ENCODE measurements at places on chromosomes 11 and 22. TPM values are rescaled to one million over a fixed set of nuclear protein-coding genes. Genes with fewer than 3 reads are reported as not detected.

- DNase-seq = no peak
Measured at GRCh38 chr11:81870815-81871214, 862.8 kb downstream of the FAM181B start.

DNA sequence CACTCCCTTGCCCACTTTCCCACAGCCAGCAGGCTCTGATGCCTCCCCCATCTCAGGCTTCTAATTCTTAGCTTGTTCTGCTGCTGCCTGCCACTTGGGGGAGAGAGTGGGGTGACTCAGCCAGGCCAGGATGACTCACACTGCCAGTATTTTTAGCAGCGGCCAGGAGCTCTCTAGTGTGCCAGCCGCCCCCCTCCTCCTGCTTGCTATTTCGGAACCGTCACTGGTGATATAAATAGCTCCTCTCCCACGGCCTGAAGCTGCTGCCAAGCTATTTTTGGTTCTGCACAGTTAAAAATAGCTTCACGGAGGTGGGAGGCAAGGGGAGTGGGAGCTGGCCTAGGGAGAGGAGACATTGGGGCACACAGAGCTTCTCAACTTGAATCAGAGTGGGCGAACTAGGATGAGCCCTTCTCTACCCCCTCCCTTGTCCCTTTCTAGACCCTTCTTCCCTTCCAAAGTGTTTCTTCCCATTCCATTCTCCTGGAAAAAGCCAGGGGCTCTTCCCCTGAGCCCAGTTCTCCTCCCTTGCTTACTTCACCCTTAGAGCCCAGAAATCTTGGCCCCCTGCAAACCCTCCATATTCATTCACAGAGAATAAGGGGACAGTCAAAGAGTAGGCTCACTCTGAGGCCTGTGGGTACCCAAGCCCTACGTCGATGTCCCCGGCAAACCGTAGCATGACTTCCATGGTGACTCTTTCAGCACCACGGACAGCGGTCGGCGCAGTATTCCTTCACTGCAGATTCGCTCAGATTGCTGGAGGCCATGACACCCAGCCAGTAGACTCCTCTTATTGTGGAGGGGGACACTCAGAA is 2.5 kb upstream of the NPAS4 start:
- DNase-seq = no peak

DNA sequence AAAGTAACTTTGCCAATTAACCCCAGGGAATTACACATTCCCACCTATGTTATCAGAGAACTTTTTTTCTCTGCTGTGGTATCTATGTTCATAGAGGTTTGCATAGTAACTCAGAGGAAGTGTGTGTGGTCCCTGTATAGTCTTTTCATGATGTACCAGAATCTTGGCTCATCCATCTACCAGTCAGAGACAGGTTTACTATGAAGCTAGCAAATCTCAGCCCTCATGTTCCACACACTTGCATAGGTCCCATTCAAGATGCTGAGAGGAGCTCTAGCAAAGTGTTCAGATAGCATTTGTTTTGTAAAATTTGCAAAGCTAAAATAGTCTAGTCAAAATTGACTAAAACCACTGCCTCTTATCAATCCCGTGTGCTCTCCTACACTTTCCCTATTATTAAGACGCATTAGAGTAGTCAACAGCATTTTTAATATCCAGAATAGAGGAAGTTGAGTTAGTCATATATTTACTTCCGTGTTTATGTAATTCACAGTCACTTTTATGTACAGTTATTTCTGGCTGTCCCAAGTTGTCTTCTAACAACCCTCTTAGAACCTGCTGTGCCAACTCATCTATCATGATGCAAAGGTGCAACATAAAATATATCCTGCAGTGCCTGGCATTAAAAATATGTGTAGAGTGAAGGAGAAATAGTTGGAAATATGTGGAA is 184.2 kb downstream of the FAM76B start:
- no peak for DNase-seq

DNA sequence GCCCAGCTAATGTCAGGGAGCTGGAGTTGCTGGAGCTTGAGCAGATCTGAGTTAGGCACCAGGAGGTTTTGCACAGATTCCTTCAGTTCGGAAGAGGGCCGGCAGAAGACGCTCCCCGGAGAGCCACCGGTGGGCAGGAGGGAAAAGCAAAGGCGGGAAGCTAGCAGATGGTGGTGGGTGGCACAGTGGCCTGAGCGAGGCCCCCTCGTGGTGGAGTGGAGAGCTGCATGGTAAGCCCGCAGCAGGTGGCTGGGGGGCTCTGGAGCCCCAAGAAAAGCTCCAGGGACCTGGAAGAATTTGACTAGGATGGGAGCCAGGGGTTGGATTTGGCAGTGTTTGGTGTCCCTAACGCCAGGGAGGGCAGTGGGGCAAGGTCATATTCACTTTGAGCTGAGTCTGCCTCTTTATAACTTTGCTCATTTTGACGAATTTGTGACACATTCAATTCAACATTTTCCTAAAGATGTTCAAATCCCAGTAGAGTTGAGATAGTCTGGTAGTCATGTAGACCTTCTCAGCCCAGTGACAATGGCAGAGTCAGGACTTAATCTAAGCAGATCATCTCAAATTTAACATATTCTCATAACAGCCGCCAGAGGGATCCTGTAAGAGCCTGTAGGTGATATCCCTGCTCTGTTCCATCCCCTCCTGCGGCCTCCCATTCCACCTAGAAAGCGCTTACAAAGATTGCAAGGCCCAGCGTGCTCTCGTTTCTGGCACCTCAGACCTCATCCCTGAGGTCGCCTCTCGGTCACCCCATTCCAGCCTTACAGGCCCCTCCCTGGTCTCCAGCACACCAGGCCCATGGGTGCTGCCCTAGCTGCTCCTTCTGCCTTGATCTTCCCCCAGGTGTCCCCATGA is 57.9 kb downstream of the TRIM29 start:
- no peak for DNase-seq

- DNase-seq = no peak
Measured at GRCh38 chr22:48050836-48051235, 1288.4 kb downstream of the TBC1D22A start.

Gene SYT8
- 0.30 TPM for total RNA-seq

Gene MFRP
- not detected for total RNA-seq

DNA sequence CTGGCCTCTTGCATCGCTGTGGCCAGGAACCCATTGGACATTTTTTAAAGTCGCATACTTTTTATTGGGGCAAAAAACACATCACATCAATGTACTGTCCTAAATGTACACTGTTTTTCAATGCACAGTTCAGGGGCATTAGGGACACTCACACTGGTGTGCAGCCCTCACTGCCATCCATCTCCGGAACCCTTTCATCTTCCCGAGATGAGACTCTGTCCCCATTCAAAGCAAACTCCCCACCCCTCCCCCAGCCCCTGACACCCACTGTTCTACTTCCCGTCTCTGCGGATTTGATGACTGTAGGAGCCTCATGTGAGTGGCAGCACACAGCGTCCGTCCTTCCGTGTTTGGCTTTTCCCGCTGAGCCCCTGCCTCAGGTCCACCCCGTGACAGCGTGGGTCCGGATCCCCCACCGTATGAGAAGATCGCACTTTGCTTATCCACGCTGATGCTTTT is 41.8 kb upstream of the TH start:
- peak; percentile 37 for DNase-seq

DNA sequence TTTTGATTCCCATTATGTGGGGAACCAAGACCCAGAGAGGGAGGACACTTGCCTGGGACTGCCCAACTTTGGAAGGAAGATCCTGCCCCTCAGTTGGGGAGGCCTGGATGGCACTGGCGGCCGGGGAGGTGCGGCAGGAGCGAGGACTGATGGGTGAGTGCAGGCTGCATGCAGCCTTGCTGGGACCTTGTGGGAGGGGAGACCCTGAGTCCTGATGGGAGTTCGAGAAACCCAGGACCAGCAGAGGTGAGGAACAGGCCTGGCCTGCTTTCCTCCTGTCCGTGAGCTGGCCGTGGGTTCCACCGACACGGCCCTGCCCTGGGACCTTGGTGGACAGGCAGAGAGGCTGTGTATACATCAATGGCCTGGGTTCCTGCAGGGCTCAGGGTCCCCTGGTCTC is 19.3 kb upstream of the SMIM38 start:
- DNase-seq = no peak

Gene ANO1
- total RNA-seq = 260 TPM

Gene PTPRCAP
- 2.2 TPM for total RNA-seq
